NCI-H226 (cell line): ENCODE measurements at places on chromosomes 13 and 19.

- no peak for DNase-seq
These were observed 41.0 kb downstream of the KL start for GRCh38 chr13:33057019-33057780.

DNA sequence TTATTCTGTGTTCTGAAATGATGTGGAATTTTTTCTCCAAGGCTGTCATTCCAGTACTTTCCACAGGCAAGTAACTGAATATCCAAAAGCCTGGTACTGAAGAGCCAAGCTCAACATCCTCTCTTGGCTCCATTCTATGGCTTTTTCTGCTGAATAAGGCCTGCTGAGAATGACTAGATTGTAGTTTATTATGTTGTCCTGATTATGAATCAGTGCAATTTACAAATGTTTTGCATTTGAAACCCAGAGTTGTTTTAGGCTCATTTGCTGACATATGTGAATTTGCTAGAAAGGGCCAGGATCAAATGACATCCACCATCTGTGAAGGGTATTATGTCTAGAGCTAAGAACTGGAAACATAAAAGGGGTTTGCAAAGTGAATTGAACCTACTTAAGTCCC lies 596.6 kb downstream of the KCTD12 start:
- no peak for DNase-seq

- DNase-seq = no peak
These were observed 4.8 kb downstream of the SLC17A7 start for GRCh38 chr19:49436381-49437017.

- DNase-seq = no peak
These were observed 32.7 kb downstream of the FBN3 start for GRCh38 chr19:8116437-8117293.

GRCh38 chr19:43673637-43674036 lies 3.7 kb upstream of the PLAUR start:
- no peak for DNase-seq

DNA sequence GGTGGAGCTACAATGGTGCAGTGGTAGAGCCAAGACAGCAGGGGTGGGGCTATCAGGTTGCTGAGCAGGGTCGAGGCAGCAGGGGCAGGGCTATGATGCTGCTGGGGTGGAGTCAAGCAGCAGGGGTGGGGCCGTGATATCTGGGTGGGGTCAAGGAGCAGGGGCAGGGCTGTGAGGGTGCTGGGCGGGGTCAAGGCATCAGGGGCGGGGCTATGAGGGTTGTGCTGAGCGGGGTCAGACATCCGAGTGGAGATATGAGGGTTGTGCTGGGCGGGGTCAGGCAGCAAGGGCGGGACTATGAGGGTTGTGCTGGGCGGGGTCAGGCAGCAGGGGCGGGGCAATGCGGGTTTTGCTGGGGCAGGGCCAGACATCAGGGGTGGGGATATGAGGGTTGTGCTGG lies 14.7 kb downstream of the HCN2 start:
- no peak for DNase-seq

DNA sequence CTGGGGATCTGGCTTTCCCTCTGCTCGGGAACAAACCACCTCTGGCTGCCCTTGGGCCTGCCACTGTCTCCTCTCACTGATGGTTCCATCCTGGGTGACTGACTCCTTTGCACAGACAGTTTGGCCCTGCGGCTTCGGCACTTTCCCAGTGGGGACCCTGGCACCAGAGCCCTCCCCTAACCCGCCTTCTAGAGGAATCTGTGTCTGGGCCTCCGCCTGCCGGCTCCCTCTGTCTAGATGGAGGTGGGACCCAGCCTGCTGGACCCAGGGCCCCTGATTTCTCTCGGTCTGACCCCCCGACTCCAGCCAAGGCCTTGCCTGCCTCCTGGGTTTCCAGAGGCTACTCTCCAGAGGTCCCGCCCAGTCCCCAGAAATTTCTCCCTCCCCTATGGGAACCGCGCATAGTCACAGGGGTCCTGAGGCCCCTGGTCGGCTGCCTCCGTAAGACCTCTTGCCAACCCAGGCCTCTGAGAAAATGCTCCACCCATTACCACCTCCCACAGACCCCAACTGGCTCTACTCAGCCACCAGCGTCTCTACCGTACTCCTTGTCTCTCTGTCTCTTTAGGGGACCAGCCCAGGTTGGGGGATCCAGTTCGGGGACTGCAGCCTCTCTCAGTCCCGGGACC lies 2.7 kb downstream of the CCDC106 start:
- DNase-seq = no peak

GRCh38 chr19:32330213-32330857 lies 15.1 kb upstream of the ZNF507 start:
- no peak for DNase-seq

GRCh38 chr13:111270765-111271698 lies 49.4 kb upstream of the TEX29 start:
- no peak for DNase-seq

GRCh38 chr13:28355822-28356371 lies 139.0 kb downstream of the FLT1 start:
- no peak for DNase-seq

- DNase-seq = peak; percentile 68
These were observed 760.4 kb upstream of the PCDH20 start for GRCh38 chr13:62176051-62176450.

- DNase-seq = peak; percentile 73
These were observed 572 bp downstream of the UCHL3 start for GRCh38 chr13:75550159-75550567.

DNA sequence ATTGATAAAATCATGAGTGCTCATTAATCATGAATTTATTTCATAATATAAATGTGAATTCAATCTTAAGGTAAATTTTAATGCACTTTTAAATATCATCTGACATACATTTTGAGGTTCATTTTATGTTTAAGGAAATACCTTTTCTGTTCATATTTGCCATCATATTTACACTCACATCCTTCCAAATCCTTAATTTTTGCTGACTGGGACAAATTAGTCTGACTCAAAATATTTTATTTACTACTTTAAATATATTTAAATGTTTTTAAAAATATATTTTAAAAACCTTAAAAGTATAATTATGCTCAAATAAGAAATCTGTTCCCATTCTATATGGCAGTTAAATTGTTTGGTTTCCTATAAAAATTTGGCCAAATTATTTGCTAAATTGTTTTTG lies 438.1 kb downstream of the GPC5 start:
- DNase-seq = no peak

GRCh38 chr19:20289186-20289585 lies 122.2 kb downstream of the ZNF486 start:
- no peak for DNase-seq

DNA sequence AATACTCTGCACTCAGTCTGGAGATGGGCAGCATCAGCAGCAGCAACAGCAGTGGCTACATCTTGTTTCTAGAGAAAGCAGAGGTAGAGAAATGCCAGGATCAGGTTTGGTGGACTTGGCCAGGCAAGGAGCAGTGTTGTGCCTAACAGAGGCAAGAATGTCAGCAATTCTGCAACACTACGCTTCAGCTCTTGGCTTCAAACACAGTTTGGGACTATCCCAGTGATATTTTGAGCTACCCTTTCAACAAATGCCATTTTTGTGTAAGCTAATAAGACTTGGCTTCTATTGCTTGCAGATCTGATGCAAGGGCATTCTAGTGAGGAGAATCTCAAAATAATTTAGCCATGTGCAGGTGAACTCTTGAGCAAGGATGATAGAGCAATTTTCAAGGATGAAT lies 271.3 kb downstream of the PCDH20 start:
- DNase-seq = no peak

DNA sequence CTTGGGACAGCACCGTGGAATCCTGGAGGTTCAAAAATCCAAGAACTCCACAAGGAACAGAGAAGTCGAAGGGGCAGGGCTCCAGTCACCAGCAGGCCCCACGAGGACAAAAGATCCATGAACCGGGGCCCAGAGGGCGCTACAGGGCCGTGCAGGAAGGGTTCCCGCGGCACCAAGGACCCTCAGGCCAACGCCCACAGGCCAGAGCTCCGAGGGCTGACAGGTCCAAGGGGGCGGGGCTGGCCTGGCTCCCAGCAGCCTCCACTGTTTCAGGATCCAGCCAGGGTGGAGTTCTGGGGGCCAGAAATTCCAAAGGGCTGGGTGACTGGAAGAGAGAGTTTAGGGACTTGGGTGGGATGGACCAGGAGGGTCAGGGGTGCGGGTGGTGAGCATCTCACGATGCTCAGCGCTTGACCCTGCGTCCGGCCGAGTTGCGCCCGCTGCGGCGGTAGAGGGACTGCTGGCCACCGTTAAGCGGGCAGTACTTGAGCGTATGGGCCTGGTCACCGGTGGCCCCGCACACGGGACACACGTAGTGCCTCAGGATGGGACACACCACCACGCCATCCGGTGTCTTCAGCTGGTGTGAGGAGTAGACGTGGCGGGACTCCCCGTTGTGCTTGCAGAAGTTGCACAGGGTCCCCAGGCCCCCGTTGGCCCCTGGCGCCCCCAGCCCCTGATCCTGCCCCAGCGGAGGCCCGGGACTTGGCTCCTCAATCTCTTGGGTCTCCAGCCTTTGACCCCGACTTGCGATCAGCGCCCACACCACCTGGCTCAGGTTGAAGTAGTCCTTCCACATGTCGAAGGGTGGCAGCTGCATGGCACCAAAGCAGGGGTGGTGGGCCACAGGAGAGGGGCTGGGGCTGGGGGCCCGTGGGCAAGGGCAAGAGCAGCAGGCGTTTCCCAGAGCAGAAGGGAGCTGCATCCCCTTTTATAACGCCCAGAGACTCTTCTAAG lies at the start of gene NANOS2:
Gene NANOS2, minus strand, starts transcription at position 905 of the 957 bp plus-strand sequence. Its CDS starts 85 bp downstream, at position 820.
- no peak for DNase-seq

DNA sequence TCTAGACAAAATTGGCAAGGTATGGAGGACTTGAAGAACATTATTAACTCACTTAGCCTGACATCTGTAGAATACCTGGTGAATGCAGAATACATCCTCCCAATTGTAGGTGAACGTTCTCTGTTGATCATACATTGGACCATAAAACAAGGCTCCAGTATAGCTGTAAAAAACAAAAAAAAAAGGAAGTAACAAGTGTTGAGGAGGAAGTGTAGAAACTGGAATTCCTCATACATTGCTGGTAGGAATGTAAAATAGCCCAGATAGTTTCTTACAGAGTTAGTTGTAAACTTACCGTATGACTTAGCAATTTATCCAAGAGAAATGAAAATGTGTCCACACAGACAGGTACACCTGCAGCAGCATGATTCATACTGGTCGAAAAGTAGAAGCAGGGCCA lies 44.8 kb downstream of the TSSK6 start:
- DNase-seq = no peak

- DNase-seq = no peak
These were observed 15.3 kb downstream of the SPATA13 start for GRCh38 chr13:24175847-24176246.

- DNase-seq = no peak
These were observed 154.8 kb downstream of the TBC1D4 start for GRCh38 chr13:75327135-75327510.

DNA sequence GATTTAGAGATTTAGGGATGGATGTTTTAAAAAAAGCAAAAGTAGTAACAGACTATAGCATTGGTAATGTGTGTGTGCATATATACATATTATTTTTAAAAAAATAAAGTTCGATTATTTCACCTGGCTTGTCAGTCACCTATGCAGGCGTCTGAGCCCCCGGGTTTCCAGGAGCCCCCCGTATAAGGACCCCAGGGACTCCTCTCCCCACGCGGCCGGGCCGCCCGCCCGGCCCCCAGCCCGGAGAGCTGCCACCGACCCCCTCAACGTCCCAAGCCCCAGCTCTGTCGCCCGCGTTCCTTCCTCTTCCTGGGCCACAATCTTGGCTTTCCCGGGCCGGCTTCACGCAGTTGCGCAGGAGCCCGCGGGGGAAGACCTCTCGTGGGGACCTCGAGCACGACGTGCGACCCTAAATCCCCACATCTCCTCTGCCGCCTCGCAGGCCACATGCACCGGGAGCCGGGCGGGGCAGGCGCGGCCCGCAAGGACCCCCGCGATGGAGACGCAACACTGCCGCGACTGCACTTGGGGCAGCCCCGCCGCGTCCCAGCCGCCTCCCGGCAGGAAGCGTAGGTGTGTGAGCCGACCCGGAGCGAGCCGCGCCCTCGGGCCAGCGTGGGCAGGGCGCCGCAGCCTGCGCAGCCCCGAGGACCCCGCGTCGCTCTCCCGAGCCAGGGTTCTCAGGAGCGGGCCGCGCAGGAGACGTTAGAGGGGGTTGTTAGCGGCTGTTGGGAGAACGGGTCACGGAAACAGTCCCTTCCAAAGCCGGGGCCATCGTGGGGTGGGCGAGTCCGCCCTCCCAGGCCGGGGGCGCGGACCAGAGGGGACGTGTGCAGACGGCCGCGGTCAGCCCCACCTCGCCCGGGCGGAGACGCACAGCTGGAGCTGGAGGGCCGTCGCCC lies 840 bp upstream of the CCNA1 start:
- DNase-seq = no peak

DNA sequence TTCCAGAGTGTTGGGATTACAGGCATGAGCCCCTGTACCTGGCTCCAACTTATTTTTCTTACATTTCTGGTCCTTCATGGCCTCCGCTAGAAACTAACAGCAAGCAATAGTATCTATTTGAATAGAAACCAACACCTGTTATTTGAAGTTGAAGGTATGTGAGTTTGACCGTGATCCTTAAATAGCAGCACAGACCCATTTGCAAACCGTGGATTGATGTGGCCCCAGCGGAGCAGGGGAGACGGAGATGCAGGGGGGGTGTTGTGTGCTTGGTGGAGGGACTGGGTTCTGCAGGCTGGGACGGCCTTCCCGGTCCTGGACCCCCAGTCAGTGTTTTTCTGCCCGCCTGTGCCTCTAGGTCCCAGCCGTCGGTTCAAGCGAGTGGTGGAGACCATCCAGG lies 16.9 kb downstream of the TMEM150B start:
- no peak for DNase-seq

DNA sequence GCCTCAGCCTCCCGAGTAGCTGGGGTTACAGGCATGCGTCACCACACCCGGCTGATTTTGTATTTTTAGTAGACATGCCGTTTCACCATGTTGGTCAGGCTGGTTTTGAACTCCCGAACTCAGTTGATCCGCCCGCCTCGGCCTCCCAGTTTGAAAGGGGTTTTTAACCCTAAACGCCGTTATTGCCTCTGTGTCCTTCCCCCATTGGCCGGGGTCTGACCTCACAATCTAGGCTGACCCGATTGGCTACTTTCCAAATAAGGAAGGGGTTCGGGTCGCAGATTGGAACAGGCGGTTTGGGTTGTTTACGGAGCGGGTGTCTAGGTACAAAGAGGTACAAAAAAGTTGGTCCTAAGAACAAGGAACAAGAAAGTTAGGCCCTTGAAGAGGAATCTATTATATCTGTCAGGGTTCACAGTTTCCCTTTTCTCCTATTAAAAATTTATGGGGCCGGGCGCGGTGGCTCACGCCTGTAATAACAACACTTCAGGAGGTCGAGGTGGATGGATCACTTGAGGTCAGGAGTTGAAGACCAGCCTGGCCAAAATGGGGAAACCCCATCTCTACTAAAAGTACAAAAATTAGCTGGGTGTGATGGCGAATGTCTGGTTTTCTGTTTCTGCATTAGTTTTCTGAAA lies 1.0 kb downstream of the ZNF253 start:
- DNase-seq = no peak

GRCh38 chr13:88617176-88617575 lies 946.0 kb downstream of the SLITRK5 start:
- no peak for DNase-seq

GRCh38 chr13:114058051-114058867 lies 74.2 kb downstream of the RASA3 start:
- DNase-seq = no peak

- DNase-seq = no peak
These were observed 1343.9 kb upstream of the MIR17HG start for GRCh38 chr13:90003566-90003965.

- no peak for DNase-seq
These were observed 38.6 kb downstream of the LIG4 start for GRCh38 chr13:108176685-108177274.
